ENCODE measurements at places on chromosomes 16 and 17. TPM values are rescaled to one million over a fixed set of nuclear protein-coding genes. Genes with fewer than 3 reads are reported as not detected.

The LGALS9C gene
- not detected for total RNA-seq

The TBC1D3I gene
- 0.76 TPM for total RNA-seq

The SLC38A7 gene
- total RNA-seq, result 32.6 TPM

The KRT15 gene
- total RNA-seq, result 27.8 TPM

The NF1 gene
- 57.5 TPM for total RNA-seq

Measured in left lung (tissue), 14 donors.